ENCODE measurements at places on chromosomes 2 and 18.

DNA sequence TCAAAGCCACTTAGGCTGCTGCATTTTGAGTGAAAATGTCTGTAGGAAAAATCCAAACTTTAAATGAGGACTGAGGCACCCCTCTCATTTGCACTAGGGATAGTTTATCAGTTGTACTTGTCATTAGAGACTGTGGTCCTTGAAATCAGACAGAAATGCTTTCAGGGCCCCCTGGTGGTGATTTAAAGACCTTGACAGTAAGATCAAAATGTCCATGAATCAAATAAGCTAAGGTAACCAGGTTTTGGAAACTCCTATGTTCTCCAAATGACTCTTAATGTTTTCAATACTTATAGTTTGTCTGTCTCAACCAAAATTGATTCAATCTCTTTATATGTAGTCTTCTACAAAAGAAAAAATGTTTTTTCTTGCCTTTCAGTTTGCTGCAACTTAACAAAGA, 28.8 kb upstream of the DDX18 start:
- peak; percentile 28 for DNase-seq

- DNase-seq = no peak
Observed at GRCh38 chr2:29113891-29114321, 1.3 kb upstream of the CLIP4 start.

- DNase-seq = peak; percentile 45
Observed at GRCh38 chr18:832085-832681, 20.1 kb upstream of the YES1 start.

GRCh38 chr2:231292472-231293134, 94.2 kb downstream of the ARMC9 start:
- DNase-seq = no peak

DNA sequence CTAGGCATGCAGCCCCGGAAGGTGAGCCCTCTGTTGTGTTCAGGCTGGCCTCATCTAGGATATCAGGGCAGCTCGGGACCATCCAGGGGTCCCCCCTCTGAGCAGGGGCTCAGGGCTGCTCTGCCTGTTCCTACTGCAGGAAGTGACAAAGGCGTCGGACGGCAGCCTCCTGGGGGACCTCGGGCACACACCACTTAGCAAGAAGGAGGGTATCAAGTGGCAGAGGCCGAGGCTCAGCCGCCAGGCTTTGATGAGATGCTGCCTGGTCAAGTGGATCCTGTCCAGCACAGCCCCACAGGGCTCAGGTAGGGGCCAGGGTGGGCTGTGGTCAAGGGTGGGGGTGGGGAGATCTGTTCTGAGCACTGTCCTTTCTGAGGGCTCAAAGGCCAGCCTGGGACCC, 13.1 kb downstream of the KCNIP3 start:
- no peak for DNase-seq

DNA sequence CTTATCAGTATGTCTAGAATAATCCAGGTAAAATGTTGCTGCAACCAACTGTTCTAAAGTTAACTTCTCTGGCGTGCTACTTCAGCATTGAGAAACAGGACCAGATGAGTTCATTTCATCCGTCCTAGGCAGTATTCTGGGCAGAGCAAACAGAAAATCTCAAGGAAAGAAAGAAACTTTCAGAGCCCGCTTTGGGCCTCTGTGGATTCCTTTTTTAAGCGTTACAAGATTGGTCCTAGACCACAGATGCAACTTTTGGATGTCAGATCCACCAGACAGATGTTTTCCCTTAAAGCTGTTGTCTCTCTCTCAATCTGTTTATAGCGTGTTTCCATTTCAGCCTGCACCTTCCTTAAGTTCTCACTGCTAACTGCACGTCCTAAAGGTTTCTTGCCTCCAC, 75.0 kb downstream of the BCL2 start:
- DNase-seq = no peak

GRCh38 chr2:228352048-228352447, 170.6 kb upstream of the SPHKAP start:
- DNase-seq = no peak

Data from activated CD4-positive, alpha-beta memory T cell treated with anti-CD3 and anti-CD28 coated beads, Interleukin-2, amount 10 ng/mL, durations not matched to agents 7 days and 5 days (primary cell).